ENCODE measurements at places on chromosomes 2 and 18.

DNA sequence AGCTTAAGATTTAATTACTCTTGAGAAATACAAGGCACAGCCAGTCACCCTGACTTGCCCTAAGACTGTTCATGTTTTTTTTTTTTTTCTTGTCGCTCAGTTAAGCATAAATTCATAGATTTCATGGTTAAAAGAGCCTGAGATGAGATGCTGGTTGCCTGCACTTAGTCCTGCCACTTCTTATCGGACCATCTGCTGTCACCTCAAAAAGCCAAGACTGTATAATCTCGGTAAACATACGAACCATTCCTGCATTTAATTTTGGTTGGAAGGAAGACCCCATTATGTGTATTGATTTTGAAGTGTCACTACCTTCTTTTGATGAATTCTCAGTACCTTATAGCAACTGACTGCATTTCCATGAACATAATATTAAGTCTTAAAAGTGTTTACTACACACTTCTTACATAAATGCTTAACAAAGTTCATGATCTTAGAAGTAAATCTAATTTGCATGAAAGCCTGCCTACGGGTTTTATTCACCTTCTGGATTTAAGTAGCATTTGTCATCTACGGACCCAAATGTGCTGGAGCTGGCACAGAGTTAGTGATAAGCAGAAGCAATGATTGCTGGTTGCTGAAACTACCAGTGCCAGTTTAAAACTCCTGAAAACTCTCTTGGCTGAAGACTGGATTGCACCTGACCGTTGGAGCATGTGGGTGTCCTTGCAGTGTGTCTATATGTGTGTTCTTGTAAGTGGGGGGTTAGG, 843.4 kb downstream of the TMEM182 start:
- no peak for DNase-seq

GRCh38 chr2:44362207-44363015, 664 bp downstream of the CAMKMT start:
- peak; percentile 18 for DNase-seq

- no peak for DNase-seq
Observed at GRCh38 chr18:47120428-47120827, 29.9 kb downstream of the HDHD2 start.

DNA sequence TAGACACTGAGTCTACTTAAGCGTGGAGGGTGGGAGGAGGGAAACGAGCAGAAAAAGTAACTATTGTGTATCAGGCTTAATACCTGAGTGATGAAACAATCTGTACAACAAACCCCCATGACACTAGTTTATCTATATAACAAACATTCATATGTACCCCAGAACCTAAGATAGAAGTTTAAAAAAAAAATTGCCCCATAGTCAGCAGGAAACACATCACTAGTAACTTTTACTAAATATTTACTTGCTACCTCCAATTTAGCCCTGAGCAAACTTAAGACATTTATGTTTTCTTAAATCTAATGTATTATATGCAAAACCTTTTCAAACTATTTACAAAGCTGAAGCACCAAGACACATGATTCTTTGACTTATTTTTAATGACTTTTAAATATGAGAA, 5.6 kb downstream of the REV1 start:
- DNase-seq, result no peak

DNA sequence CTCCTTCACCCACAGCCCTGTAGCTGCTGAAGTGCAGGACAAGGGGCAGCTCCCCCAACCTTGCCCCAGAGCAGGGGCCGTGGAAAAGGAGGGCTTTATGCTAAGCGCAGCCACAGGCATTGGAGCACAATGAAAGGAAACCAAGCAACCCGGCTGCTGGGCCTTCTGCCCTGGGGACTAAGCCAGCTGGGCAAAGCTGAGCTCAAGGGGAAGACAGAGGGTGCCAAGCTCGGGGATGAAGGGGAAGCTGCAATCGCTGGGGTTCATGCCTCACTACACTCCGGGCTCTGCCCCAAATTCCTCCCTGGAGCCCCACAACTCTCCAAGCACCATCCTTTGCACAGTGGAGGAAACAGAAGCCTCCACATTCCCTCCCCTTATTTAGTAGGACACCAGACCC, 12.4 kb downstream of the SFXN5 start:
- DNase-seq, result no peak

DNA sequence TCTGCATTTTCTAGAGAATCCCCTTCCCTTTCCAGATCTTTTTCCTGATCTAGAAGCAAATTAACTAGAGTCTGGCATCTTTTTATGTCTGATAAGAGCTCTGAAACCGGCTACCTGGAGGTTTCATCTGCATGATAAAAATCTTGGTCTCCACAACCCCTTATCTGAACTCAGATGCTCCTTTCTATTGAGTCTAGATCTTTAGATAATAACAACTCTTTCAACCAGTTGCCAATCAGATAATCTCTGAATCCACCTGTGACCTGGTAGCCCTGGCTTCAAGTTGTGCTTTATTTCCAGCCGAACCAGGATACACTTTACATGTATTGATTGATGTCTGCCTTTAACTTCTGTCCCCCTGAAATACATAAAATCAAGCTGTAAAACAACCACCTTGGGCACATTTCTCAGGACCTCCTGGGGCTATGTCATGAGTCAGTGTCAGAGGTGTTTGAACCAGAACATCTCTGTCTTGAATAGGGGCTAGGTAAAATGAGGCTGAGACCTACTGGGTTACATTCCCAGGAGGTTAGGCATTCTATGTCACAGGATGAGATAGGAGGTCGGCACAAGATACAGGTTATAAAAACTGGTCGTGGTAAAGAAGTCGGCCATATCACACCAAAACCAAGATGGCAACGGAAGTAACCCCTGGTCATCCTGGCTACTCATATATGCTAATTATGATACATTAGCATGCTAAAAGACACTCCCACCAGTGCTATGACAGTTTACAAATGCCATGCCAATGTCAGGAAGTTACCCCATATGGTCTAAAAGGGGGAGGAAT, 20.8 kb downstream of the RALBP1 start:
- no peak for DNase-seq

DNA sequence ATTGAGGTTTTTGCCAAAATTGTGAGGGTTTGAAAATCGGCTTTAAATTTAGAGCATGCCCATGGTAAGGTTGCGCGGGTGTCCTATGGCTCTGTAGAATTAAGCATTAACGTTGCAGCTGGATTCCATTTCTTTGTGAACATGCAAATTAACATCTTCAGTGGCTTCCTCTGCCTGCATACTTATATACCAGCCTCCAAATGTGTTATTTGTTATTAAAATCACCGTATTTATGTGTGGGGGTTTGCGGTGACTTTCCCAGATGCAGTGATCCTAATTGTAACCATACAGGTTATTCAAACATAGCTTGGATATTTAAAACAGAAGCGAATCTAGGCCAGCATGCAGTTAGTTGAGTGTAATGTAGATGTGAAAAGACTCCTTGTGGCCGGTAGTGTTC, 80.2 kb downstream of the TGOLN2 start:
- DNase-seq, result no peak

DNA sequence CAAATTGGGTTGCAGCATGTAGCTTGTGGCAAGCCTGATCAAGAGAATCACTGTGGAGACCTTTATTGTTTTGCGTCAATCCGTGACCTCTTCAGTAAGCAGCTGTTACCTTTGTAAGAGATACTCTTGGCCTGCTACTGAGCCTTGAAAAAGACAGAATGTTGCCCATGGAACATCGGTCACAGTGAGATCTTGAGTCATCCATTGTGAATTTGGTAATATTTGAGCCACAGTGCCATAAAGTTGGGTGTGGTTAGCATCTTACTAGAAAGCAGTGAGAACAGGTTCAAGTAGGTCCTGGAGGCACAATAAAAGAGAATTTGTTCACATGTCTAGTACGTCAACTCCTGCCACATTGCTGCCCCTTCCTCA, 12.7 kb upstream of the EFR3B start:
- DNase-seq, result no peak

- no peak for DNase-seq
Observed at GRCh38 chr18:35618289-35618688, 36.7 kb downstream of the GALNT1 start.

DNA sequence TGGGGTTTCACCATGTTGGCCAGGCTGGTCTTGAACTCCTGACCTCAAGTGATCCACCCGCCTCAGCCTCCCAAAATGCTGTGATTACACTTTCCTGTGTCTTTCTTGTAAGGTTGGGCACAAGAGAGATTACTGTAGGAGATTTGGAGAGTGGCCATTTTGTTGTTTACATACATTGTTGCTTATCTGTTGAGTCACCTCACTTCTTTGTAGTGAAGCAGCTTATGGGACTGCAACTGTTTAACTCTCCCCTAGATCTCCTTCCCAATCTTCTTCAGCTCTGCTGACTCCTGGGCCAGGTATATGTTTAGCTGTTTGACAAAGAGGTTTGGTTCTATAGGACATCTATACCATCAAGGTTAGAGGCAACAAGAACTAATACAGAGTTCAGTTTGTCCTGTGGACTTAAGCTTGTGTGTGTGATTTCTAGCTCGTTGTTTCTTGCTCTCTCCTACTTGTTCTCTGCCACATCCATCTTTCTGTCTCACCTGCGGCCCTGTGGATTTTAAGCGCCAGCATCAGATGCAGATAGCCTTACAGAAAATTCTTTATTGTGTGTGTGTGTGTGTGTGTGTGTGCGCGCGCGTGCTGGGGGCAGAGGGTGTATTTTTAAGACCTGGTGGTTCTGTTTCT, 95.4 kb downstream of the HAUS1 start:
- DNase-seq, result no peak

DNA sequence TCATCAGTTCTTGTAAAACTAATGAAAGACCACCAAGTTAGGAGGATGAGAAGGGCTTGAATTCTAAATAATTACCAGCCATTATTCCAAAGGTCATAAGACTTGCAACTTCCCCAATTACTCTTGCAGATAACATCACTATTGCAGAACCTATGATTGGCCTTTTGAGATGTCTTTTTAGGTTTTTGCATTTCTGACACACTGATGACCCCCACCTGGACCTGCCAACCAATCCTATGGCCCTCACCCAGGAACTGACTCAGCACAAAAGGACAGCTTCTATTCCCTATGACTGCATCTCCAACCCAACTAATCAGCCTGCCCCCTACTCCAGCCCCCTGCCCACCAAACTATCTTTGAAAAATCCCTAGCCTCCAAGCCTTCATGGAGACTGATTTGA, 111.5 kb upstream of the COPS8 start:
- DNase-seq, result no peak

DNA sequence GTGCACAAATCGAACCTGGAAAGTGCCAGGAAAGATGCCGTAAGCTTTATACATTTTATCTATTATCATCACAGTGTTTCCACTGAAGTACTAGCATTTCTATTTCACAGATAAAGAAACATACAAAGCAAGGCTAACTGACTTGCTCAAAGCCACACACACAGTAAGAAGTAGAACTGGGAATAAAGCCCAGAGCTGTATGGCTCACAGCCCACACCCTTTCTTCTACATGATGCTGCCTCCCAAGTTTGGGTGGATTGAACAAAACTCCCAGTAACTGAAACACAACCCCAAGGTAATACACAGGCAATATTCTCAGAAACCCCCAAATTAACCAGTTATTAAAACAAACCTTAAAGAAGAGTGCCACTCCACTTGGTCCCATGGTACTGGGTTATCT, 11.2 kb downstream of the SAP130 start:
- no peak for DNase-seq

GRCh38 chr18:77105680-77106079, 26.9 kb downstream of the MBP start:
- no peak for DNase-seq

GRCh38 chr2:219142329-219142728, 18.3 kb downstream of the NHEJ1 start:
- DNase-seq, result no peak

DNA sequence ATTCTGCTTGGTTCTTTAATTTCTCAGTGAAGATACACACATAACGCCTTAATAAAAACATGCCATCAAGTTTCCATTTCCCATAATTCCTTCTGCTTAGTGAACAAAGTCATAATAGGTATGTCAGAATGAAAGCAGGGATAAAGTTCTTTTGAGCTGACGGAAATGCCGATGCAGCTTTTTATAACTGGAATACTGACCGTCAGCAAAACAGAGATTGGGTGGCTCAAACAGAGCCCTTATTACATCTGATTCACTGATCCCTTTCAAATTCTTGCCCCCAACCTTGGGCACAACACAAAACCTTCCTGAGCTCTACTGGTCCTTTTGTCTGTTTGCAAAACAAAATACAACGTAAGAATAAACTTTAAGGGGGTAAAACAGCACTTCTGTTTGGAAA, 140.4 kb downstream of the CDH2 start:
- DNase-seq, result no peak

DNA sequence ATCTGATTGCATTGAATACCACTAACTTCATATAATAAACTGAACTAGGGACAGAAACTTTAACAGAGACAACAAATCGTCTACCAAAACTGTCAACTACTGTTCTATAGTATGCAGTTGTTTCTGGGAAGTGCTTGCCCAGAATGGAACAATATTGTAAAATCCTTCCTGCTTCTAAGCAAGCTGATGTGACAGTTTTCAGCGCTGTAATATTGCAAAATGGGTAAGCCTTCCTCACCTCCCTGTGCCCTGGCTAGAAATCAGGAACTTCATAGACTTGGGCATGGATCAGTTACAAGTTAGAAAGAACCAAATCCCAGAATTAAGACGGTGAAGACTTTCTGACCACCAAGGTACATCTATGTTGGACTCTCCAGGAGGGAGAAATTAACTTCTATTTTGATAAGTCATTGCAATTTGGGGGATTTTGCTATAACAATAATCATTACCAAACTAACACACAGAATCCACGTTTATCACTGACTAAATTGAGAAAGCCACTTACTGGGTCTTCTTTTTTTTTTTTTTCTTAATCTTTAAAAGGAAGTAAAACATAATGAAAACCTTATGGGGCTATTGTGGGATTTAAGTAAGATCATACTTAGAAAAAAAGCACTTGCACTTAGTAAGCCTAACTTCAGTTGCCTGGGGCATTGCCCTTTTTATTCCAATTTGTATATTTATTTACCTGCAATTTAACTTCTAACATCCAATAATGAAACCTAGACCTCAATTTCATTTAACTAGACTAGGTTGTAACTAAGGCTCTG, 261.5 kb downstream of the TRIB2 start:
- DNase-seq, result no peak

- DNase-seq, result no peak
Observed at GRCh38 chr2:109386004-109386695, 227.6 kb downstream of the SEPTIN10 start.

DNA sequence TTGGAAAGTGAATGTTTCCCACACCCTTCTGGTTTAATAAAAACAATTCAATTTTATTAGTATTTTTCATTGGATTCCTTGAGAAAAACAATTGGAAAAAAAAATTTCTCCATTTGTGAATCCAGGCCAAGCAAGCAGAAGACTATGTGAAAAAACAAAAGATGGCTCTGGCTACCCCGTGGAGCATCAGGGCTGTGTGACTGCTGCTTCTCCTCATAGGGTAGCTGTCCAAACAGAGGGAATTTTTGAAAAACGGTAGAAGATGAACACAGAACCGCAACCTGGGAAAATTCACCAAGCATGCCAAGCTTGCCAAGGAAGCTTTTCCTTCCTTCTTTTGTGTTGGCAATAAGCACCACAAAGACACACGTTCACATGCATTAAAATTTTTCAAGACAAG, 71.3 kb upstream of the ACVR2A start:
- DNase-seq, result no peak

GRCh38 chr2:8579485-8580085, 102.3 kb upstream of the ID2 start:
- no peak for DNase-seq
